NCI-H226 (cell line): ENCODE measurements at places on chromosomes 1 and 21.

DNA sequence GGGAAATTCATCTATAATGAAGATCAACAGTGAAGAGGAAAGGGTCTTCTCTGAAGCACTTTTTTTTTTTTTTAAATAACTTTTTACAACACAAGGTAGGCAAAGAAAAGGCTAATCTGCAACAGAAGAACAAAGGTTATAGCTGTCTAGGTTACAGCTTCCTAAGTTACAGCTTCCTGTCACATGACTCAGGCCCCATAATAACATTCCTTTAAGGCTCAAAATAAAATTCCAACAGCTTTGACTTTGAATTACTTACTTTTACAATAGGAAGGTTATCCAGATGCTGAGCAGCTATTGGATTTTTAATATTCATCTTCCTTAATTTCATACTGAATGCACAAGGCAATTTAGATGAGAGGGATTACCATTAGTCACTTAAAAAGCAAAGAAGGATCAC is 40.4 kb upstream of the TMEM61 start:
- DNase-seq: no peak

GRCh38 chr1:197355248-197355995 is 87.4 kb downstream of the CRB1 start:
- DNase-seq: no peak

GRCh38 chr1:17348593-17349234 is 23.3 kb upstream of the PADI6 start:
- DNase-seq: no peak

DNA sequence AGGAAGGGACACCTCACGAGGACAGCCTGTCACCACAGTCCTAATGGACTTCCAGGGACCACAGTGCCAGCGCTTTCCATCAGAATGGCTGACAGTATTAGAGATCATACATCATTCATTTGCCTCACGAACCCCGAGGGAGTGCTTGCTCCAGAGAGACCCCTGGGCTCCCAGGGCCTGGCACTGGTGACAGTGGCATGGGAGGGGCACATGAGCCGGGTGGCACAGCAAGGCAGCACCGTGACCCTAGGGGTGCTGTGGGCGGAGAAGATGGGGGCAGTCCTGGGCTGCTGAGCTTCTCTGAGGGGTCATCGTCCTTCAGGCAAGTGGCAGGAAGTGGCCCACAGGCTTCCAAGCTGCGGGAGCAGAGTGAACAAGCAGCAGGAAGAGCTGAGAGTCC is 16.4 kb upstream of the TSPEAR start:
- DNase-seq: no peak

DNA sequence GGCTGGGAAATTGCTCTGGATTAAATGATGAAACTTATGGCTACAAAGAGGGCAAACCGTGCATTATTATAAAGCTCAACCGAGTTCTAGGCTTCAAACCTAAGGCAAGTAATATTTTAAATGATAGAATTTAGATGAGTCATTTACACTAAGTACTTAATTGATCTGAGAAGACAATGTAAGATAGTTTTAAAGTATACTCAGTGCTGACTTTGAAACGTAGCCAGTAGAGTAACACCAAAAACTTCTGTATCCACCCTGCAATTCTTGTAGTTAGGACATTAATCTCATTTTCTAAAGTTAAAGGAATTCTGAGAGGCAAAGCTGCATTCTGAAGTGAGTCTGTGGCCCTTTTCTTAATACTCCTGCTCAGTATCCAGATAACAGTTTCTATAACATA is 20.8 kb downstream of the ATP1B1 start:
- DNase-seq: no peak

DNA sequence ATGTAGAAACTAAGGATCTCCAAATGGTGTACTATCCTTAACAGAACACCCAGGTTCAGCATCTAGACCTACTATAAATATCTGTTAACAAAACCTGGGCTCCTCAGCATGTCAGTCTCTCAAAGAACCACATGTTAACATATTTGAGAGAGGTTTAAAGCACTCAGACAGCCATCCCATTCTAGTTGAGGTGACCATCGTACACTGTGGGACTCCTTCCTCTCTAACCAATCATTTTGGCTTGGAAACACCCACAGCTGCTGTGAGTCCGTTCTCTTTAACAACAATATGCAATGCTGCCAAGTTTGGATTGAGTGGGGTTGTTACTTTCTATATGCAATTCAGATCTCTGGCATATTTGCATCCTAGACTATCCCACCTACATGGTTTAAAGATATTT is 105.8 kb downstream of the MRPL39 start:
- no peak for DNase-seq

- no peak for DNase-seq
Observed at GRCh38 chr1:29392036-29392435, 155.7 kb downstream of the PTPRU start.
